ENCODE measurements at places on chromosomes 16 and 17. TPM values are rescaled to one million over a fixed set of nuclear protein-coding genes. Genes with fewer than 3 reads are reported as not detected.

Gene KRT15
- 2.3 TPM for total RNA-seq

Gene MEOX1
- not detected for total RNA-seq

Gene ABCA5
- total RNA-seq, result 2.5 TPM

Gene CYBA
- total RNA-seq, result 283 TPM

Gene RASL10B
- total RNA-seq, result 0.18 TPM

Gene TMEM88
- 1.2 TPM for total RNA-seq

Measured in A549 treated with dexamethasone at 1 μM for 4 hours (cell line).